ENCODE measurements at places on chromosomes 4 and X.

DNA sequence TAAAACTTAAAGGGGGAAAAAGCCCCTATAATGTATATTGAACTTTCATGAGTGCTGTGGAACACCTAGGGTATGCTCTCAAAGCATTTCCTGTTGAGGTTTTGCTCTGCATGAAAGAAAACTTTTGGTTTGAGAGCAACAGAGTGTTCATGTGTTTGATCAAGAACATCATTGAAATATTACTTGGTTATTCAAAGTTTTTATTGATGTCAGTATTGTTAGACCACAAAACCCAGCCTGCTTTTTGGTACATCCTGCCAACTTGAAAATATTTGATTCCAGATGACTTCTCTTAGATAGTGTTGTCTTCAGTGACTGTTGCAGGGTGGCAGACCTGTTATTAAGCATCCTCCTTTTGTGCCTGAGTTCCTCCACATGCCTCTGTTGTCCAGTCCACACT is 68.0 kb downstream of the N4BP2 start:
- no peak for DNase-seq

DNA sequence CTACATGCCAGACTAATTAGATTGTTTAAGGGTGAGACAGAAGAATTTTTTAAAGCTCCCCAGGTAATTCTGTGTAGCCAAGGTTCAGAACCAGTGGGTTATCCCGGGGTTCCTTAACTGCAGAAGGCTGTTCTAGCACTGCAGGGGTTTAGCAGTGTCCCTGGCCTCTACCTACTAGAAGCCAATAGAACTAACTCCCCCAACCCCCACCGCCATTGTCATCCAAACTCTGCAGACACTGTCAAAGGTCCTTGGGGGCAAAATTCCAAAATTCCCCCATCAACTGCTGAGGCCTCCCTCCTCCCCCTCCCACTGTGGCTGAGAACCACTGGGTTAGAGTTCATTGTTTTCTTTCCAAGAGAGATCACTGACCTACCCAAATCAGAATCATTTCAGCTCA is 66.4 kb downstream of the MOSPD2 start:
- no peak for DNase-seq

- DNase-seq, result no peak
Observed at GRCh38 chrX:131217989-131218388, 71.1 kb downstream of the IGSF1 start.

DNA sequence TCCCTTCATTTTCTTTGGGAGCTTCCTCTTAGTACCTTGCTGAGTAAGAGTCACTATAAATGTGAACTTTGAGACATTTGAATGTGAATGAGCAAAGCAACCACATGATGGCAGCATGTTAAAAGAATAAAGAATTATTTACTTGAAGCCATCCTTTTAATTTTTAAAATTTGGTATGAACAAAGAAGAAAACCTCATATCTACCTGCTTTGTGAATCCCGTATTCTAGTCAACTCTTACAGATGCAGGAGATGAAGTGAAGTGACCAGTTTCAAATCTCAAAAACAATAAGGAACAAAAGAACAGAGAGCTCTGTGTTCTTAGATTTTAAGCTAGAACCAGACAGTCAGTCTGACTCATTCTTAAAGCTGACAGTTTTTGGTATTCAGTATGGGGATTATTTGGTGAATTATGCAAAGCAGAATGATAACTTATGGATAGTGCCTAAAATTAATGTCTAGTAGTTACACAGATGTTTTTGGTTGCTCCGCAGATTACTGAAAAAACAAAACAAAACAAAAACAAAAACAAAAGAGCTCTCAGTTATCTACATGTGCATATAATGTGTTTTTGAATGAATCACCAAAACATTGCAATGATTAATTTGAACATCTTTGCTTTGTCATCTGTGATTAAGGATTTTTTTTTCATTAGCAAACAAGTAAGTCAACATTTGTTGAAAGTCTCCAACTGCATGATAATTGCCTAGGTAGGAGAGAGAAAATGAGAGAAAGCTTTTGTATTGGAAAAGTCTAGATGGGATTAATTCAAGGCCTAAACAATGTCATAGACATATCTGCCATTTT is 48.2 kb upstream of the H2AZ1 start:
- DNase-seq, result no peak

DNA sequence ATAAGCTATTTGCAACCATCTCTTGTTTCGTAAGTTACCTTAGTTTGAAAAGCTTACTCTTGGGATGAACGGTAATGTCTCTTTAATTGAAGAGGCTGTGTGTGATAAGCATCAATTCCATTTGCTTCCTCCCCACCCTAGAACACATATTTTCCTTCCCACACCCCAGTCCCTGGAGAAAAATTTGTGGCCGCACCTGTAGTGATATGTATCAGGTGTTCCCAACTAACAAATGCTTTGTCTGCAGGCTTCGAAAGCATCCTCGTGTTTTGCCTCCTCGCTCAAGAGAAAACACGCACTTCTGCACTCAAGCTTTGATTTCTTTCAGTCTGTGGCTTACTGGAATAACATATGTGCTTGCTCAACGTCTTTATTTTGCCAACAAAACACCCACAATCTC is 143.8 kb upstream of the OTUD4 start:
- DNase-seq, result no peak

- DNase-seq, result no peak
Observed at GRCh38 chrX:38484607-38485498, 76.5 kb upstream of the TSPAN7 start.

DNA sequence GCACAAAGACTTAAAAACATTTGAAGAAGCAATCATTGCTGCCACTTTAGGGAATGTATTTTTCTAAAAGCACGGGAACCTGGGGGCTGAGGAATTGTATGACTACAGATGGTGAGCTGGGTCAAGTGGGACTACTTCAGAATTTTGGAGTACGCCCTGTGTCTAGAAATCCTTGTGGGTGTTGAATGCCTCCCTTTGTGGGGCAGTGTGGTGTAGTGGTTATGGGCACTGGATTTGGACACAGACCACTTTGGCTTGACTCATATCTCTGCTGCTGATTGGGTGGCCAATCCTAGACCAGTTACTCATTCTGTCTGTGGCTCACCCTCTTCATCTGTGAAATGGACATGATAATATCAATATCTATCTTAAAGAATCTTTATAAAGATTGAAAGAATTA is 155.0 kb upstream of the RPS6KA3 start:
- no peak for DNase-seq

GRCh38 chr4:157804986-157805385 is 367.8 kb downstream of the GASK1B start:
- DNase-seq, result no peak

DNA sequence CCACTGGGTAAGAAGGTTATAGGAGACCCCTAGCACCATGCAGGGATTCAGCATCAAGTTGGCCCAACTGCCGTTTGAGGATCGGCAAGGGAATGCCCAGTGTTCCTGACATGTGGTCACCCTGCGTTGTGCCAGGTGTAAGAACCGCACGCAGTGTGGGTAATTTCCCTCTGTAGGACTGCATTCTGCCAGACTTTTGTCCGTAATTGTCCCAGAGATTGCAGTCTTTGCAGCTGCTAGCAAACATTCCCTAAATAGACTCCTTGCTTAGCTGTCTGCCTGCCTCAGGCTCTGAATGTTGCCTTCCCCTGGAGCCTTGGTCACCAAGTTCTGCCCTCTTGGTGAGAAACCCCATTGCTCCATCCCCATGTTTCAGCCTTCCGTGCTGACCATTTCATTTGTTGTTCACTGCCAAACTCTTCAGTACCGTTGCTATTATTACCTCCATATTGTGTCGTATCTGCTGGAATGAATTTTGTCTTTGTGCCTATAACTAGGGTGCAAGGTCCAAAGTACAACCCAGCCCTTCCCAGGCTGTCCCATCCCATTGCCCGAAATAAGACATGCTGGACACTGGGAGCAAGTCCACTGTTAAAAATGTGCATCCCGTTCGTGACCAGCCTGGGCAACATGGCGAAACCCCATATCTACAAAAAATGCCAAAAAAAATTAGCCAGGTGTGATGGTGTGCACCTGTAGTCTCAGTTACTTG is 53.8 kb upstream of the USP9X start:
- DNase-seq, result no peak

DNA sequence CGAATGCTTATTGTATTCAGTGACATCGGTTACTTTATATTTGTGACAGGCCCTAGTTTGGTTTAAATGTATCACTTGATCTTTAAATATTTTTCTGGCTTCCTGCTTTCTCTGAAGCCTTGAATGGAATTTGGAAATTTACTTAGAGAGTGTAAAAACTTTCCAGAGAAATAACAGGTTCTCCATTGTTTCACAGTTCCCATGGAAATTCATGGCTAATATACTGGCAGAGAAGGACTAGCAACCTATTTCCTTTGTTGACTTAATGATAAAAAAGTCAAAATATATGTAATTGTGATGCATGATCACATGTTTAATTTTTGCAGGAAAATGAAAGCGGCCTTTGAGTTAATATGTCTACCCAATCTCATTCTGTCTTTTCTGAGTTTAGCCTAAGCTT is 13.2 kb downstream of the NEIL3 start:
- DNase-seq, result no peak

DNA sequence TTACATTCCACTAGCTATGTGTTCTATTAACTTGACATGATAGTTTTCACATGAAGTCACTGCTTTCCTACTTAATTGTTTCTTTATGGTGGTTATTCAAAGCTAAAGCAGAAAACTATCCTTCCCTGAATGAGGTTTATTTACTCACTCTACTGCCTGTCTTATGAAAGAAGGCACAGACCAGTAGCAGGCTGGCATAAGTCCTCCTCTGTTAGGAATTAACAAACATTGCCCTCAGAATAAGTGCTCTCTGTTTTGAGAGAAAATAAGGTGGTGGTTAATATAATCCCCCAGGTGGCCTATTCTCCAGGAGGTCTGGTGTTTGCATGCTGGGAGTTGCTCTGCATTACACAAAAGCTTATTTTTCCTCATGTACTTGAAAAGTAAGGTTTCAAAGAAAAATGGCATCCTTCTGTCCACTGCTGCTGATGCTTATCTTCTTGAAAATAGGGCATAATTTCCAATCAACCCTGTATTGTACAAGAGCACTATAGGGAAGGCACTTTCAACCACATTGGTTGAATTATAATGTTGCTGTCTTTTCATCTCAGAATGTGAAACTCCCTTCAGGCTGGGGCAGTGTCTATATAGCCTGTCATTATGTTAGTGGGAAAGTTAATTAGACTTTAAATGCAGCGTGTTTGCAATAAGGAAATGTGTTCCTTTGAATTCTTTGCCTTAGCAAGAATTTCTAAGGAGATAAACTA is 119.7 kb upstream of the TBC1D9 start:
- no peak for DNase-seq

GRCh38 chrX:11261260-11261659 is 32.0 kb upstream of the AMELX start:
- no peak for DNase-seq

- no peak for DNase-seq
Observed at GRCh38 chr4:183960962-183961541, 55.9 kb downstream of the STOX2 start.

- no peak for DNase-seq
Observed at GRCh38 chr4:30929649-30930048, 209.5 kb downstream of the PCDH7 start.

- no peak for DNase-seq
Observed at GRCh38 chr4:73213916-73214653, 44.5 kb downstream of the ANKRD17 start.

GRCh38 chr4:88177983-88178625 is 19.7 kb upstream of the ABCG2 start:
- DNase-seq, result no peak

GRCh38 chr4:54575919-54576318 is 81.8 kb upstream of the KIT start:
- no peak for DNase-seq

DNA sequence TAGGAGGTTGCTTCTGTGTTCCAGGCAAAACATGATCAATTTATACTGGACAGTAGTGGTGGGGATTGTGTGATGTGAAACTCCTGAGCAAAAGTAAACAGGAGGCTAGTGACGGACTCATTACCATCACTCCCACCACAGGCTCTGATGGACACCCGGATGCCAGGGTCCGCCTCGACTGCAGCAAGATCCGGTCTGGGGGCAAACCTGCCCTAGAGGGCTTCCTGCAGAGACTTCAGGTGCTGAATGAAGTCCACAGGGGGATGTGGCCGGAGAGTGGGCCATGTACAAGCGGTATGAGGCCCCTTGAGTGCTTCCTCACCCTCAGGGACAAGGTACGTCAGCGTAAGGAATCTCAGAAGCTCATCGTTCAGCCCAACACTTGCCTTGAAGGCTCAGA is 23.4 kb upstream of the TECRL start:
- DNase-seq, result no peak

- no peak for DNase-seq
Observed at GRCh38 chr4:184479516-184479950, 5.2 kb upstream of the IRF2 start.

- DNase-seq, result no peak
Observed at GRCh38 chr4:184438375-184438774, 36.0 kb downstream of the IRF2 start.

DNA sequence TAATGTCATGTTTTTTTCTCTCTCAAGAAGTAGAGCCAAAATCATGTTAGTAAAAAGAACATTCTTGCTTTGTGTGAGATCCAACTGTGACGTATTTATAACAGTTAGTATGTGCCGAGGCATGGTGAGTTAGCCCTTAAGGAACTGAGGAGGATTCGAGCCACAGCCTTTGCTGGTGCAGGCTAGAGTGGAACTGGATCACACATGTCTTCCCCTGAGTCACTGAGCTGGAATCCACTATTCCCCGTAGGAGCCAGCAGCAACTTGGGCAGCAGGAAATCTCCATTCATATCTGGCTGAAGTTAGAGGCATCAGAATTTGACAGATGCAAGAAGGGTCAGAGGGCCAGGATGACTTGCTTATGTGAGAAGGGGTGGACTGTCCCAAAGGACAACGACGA is 144.6 kb upstream of the KIT start:
- no peak for DNase-seq

DNA sequence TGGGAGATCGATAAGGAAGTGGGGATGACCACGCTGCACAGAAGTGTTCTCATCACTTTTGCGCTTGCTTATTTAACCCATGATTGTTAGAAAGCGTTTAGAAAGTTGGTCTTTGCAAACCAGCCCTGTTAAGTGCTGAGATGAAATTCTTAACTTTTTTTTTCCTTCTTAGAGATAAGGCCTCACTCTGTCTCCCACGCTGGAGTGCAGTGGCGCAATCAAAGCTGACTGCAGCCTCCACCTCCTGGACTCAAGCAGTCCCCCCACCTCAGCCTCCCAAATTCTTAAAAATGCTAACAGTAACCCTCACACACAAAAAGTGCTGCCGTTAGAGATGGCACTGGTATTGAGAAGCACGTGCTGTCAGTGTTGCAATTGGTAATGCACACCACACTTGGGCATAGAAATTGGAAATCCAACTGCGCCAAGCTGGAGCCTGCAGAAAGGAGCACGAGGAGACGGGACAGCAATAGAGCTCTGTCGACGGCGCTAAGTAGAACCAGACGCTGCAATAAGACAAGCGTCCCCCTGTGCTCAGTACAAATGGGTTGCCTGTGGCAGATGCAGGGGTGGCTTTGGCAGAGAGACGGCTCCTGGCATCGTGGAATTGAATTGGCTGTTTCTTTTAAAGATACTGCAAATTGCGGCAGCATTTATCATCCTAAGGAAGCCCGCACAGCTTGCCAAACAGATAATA is 113.4 kb downstream of the TBL1X start:
- no peak for DNase-seq

- DNase-seq, result no peak
Observed at GRCh38 chrX:101078716-101079598, at the start of gene TMEM35A. Gene TMEM35A (plus strand): TSS chrX:101078879. CDS start chrX:101079003, 124 bp downstream.

Measured in ovary (tissue), 10 donors.